A549 treated with GW870086 at 1 μM for 4 hours (cell line): ENCODE measurements at places on chromosomes 5 and 9. TPM values are rescaled to one million over a fixed set of nuclear protein-coding genes. Genes with fewer than 3 reads are reported as not detected.

The FOXD4L5 gene
- total RNA-seq, result not detected in 5 replicates

The PCDHB7 gene
- not detected in 5 replicates for total RNA-seq

The LRRC19 gene
- total RNA-seq, result not detected in 5 replicates

The PPP3R2 gene
- total RNA-seq, result not detected in 5 replicates

The GRPEL2 gene
- 7.4 to 8.8 TPM (median 7.8 TPM) in 5 replicates for total RNA-seq

The FGD3 gene
- total RNA-seq, result 0.08 to 0.16 TPM (median 0.14 TPM) in 5 replicates

The PSAT1 gene
- total RNA-seq, result 158 to 174 TPM (median 168 TPM) in 5 replicates

The CACFD1 gene
- 3.0 to 4.5 TPM (median 4.3 TPM) in 5 replicates for total RNA-seq

The MYO10 gene
- 34.3 to 43.6 TPM (median 42.2 TPM) in 5 replicates for total RNA-seq

The QSOX2 gene
- total RNA-seq, result 24.5 to 28.7 TPM (median 27.0 TPM) in 5 replicates

The GCNT4 gene
- total RNA-seq, result 0.29 to 0.37 TPM (median 0.31 TPM) in 5 replicates

The SLC45A2 gene
- total RNA-seq, result 0.07 TPM in 1 of 5 replicates, not detected in the others

The UBLCP1 gene
- total RNA-seq, result 30.3 to 38.3 TPM (median 36.9 TPM) in 5 replicates

The MLANA gene
- total RNA-seq, result not detected in 5 replicates

The TMEM141 gene
- 64.6 to 80.7 TPM (median 74.2 TPM) in 5 replicates for total RNA-seq

The CARD6 gene
- 2.9 to 3.3 TPM (median 3.1 TPM) in 5 replicates for total RNA-seq

The DNM1 gene
- 80.7 to 101 TPM (median 88.4 TPM) in 5 replicates for total RNA-seq

The WDR38 gene
- total RNA-seq, result 0.10 to 0.15 TPM in 2 of 5 replicates, not detected in the others

The FOXD4L4 gene
- 0.06 to 0.07 TPM (median 0.06 TPM) in 3 of 5 replicates, not detected in the others for total RNA-seq
